ENCODE measurements at places on chromosomes 4 and X.

GRCh38 chr4:77229433-77229832 is 72.4 kb downstream of the CCNG2 start:
- DNase-seq = peak; percentile 56

GRCh38 chr4:188107931-188108843 is 1.2 kb downstream of the TRIML2 start:
- DNase-seq = peak; percentile 66

DNA sequence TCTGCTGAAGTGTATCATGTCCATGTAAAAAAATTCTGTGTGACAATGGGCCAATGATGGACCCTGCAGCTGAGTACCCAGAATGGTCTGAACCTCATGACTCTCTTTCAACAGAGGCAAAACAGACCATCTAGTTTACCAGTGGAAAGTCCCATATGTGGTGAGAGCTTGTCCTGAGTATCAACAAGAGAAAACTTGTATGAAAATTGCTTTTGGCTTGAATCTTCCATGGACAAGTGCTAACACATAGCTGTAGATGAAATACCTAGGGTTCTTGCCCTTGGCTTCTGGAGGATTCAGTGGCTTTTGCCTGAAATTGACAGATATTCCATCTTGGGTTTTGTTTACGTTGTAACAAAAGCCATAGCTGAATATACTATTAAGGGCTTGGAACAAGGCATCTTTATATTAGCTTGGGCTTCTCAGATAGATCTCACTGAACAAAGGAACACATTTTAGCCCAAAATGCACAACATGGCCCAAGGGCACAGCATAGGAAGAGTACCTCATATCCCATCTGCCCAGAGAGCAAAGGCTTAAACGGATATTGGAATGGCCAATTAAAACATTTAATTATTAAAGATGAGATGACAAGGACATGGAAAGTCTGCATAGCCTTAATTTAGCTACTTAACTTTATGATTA is 128.5 kb upstream of the HPGD start:
- no peak for DNase-seq

GRCh38 chr4:94582517-94582916 is 130.8 kb downstream of the PDLIM5 start:
- no peak for DNase-seq

GRCh38 chrX:106811131-106811910 is 8.8 kb downstream of the TBC1D8B start:
- no peak for DNase-seq

DNA sequence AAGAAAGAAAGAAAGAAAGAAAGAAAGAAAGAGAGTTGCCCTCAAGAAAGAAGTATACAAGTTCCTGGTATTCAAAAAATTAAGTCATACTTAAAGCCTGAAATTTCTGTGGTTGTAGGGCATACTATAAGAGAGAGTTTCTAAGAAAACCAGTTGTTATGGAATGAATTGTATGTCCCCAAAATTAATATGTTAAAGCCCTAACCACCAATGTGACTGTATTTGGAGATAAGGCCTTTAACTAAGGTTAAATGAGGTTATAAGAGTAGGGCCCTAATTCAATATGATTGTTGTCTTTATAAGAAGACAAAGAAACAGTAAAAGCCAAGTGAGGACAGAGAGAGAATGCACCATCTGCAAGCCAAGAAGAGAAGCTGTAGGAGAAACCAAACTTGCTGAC is 521.1 kb downstream of the CCSER1 start:
- DNase-seq = no peak

DNA sequence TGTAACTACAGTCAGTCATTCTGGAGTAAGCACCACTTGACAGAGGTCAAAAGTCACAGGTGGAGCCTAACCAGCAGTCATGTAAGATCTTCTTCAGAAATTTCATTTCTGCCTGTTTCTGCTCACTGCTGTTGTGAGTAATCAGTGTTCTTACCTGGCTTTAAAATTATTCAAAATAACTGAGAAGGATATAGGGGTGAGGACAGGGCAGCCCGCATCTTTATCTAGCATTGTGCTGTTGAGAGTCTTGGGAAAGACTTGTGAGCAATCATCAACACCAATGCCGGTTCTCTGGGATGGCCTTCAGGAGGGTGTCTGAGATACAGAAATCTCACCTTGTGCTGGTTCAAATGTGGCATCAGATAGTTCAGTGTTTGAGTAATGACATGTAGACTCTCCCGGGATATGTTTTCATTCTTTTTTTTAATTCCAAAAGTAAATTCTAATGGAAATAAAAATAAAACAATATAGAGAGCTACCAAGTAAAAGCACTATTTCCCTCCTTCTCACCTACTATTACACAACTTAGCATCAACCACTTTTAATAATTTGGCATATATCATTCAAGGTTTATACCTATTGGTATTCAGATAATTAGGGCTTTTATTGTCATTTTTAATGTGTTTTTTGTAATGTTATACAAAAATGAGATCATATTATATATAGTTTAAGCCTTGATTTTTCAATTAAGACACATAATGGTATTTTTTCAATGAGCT is 37.1 kb downstream of the AREG start:
- no peak for DNase-seq

DNA sequence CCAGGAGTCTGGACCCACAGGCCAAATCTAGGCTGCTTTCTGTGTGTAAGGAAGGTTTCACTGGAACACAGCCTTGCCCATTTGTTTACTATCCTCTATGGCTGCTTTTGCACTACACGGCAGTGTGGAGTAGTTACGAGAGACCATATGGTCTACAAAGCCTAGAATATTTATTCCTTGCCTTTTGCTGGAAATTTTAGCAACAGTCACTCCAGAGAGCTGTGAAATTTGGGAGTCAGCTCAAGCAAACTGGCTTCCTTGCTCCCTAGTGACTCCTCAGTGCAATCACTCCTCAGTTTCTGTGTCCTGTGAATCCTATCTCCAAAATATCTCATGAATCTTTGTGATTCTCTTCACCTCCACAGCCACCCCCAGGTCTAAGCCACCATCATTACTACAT is 99.0 kb upstream of the CPEB2 start:
- no peak for DNase-seq

GRCh38 chr4:26611885-26612284 is 28.0 kb downstream of the TBC1D19 start:
- no peak for DNase-seq

DNA sequence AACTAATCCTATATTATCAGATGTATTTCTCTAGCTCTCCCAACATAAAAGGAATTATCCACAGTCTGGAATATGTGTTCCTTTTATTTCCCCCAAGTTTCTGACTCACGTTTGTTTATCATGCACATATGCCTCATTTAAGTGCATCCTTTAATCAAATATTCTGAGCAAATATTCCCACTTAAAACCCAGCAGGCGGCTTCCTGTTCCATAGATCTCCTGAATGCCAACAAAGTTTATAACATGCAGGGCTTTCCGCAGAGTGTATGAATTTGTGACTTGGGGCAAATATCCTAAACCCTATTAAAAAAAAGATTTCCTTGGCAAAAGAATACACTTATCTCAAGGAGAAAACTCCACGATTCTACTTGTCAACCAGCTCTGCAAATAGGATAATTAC is 16.9 kb downstream of the GLRA2 start:
- DNase-seq = no peak

Measured in RWPE1 (cell line).